ENCODE measurements at places on chromosomes 13 and 19.

DNA sequence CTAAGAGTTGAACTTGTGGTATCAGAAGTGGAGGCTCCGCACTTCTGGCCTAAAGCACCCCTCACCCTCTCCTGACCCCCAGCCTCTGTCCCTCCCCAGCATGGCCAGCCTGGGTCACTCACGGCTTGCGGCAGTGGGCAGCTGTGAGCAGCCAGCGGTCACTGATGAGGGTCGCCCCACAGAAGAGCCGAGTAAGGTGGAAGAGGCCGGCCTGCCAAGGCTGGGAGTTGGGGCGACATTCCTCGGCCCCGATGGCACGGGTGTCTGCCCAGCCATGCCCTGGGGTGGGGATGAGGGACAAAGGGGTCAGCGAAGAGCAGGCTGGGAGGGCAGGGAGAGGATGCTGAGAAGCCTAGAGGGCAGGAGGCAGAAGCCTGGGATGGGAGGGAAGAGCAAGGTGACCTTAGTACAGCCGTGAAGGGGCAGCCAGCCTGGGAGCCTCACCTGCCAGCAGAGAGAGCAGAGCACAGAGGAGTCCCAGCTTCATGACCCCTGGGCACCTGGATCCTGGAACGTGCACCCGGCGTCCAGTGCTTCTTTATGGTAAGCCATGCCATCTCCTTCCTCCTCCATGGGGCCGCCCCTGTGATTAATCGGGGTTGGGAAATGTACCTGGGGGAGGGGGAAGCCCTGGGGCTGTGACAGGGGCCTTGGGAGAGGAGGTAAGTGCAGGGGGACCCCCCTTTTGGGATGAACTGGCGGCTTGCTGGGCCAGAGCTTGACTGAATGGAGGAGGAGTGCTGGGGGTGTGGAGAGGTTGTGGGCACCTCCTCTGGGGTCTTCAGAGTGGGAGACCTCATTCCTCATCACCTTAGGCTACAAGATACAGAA is 7.9 kb upstream of the KLK8 start:
- DNase-seq, result no peak

- no peak for DNase-seq
Observed at GRCh38 chr19:47260476-47260875, 4.2 kb downstream of the CCDC9 start.

- DNase-seq, result no peak
Observed at GRCh38 chr19:54312436-54313377, at the start of gene LILRA5. Gene LILRA5 (minus strand): TSS chr19:54313166. CDS start chr19:54313019, 147 bp downstream.

DNA sequence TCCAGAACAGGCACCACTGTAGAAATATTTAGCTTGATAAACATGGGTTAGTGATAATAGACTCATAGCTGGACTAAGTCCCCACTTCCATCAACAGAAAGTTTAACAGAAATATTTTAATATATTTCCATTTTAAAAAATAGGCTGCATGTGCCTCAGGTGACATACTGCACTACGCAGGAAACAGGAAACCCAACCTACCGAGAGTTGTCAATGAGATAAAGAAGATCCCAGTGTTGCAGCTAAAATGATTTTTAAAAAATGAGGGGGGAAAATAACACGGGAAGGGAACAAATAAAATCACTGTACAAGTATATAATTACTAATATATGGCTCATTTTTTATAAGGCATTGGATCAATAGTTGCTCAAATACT is 154.8 kb downstream of the TBC1D4 start:
- no peak for DNase-seq

GRCh38 chr19:55137915-55138314 is 11.1 kb downstream of the TNNT1 start:
- no peak for DNase-seq

- DNase-seq, result no peak
Observed at GRCh38 chr19:33394723-33395560, 21.4 kb downstream of the CEBPG start.

DNA sequence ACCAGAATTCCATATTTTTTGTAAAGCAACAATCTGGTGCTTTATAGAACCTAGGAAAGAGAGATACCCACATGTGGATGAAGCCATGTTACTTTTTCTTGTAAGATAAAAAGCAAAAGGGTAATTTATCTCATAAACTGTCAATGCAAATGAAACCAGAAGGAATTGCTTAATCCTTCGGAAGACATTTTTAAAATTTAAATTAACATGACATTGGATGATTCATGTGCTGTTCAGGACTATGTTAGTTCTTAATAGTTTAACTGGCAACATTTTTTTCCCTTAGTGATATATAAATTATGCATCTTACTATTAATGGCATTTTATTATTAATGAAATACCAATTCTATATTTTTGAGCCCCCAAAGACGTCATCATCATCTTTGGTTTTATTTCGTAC is 25.8 kb upstream of the IGLON5 start:
- no peak for DNase-seq

- no peak for DNase-seq
Observed at GRCh38 chr13:75798353-75799255, 162.5 kb downstream of the LMO7 start.

DNA sequence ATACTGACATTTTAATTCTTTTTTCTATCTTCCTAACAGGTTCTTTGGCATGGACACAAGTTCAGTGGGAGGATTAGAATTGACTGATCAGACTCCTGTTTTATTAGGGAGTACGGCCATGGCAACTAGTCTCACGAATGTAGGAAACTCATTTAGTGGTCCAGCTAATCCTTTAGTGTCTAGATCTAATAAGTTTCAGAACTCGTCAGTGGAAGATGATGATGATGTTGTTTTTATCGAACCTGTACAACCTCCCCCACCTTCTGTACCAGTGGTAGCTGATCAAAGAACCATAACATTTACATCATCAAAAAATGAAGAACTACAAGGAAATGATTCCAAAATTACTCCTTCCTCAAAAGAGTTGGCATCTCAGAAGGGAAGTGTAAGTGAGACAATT is 34.5 kb downstream of the ZMYM2 start:
- no peak for DNase-seq

DNA sequence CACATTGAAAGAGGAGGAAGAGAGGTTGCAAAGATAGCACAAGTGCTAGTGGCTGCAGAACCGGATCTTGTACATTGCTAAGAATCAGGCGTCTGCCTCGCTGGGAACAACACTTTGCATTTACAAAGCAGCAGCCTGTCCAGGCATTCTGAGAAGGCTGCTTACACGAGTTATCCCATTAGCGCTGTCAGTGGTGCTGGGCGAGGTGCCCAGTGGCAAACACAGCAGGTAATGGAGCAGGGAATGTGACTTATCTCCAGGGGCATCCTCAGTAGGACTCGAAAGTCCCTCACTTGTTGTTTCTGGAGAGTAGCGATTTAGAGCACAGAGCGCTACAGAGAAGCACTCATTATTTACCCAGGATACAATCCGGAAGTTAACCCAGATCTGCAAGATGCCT is 209.6 kb downstream of the OLFM4 start:
- DNase-seq, result no peak

All from activated T-helper 1 cell treated with anti-CD3 and anti-CD28 coated beads, Interleukin-2, amount 50 U/mL, for 16 hours (primary cell).